ENCODE measurements at places on chromosomes 16 and 17. TPM values are rescaled to one million over a fixed set of nuclear protein-coding genes. Genes with fewer than 3 reads are reported as not detected.

- no peak for DNase-seq
Observed at GRCh38 chr17:79325709-79326430, 251.2 kb downstream of the ENGASE start.

DNA sequence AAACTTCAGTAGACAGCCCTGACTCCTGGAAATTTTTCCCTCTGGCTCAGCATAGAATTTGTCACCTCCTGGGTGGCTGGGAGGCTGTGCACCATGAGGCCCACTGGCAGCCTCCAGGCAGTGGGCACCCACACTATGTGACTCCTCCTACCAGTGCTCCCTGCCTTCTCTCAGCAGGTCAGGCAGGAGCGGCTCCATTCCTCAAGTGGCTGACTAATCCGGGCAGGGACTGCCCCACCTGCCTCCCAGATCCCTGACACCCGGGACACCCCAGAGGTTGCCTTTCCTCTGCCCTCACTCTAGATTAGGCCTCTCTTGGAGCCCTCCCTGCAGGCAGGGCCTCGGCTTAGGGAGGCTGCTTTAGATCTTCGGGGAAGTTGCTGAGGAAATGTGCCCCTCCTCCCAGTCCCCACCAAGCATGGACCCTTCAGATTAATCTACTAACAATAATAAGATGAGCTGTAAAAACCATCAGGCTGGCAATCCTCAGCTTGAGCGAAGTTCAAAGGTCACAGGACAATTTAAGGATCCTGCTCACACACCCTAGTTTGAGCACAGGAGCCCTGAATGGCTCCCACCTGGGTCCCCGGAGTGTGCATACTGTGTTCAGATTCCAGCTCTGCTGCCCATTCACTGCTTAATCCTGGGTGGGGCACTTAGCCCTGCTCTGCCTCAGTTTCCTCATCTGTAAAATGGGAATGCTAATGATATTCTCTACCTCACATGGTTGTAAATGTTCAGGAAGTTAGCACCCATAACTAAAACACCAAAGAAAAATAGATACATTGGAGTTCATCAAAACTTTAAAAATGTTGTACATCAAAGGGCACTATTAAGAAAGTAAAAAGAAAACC lies 10.0 kb upstream of the MYCBPAP start:
- no peak for DNase-seq

Gene TBC1D3K
- total RNA-seq, result not detected

Gene CASKIN1
- 1.6 TPM for total RNA-seq

DNA sequence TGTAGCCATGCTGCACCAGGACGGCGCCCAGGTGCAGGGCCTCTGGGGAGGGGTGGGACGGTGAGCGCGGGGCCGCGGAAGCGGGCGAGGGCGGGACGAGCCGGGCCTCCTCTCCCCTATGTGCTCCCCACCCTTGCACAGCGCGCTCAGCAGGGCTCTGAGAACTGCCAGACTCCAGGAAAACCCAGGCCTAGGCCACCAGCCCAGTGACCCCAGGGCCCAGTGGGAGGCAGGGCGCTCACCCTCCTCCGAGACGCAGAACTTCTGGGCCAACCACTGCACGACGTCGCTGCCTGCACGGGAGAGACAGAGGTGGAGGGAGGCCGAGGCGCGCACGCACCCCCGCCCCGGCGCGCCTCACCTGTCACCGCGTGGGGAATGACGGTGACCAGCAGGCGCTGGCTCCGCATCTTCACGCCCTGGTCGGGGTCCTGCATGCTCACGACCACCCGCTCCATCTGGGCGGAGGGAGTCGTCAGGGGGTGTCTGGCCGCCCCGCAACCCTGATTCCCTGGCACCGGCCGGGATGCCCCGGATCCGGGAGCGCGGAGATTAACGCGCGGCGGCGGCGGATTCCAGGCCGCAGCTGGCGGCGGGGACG lies 603 bp downstream of the RGS11 start:
- DNase-seq, result no peak

Gene TSNAXIP1
- 1.5 TPM for total RNA-seq

- DNase-seq, result peak; percentile 23
Observed at GRCh38 chr16:47065766-47066688, 77.7 kb downstream of the NETO2 start.

DNA sequence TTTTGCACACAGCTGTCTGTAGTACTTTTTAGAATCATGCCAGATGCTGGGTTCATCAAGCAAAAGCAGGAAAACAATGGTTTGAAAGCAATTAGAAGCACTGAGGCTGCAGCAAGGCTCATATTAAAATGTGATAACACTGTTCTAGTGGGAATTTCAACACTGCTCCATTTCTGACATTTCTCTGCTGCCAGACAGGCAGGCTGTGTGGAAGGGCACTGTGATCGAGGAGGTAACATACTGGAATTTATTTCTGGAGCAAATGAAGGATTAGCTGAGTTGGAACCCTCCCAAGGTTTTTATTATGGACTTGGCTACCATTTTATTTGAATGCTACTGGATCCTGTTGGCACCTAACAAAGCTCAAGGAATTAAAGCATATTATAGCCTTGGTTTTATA lies 66.9 kb downstream of the SKAP1 start:
- DNase-seq, result no peak

- DNase-seq, result no peak
Observed at GRCh38 chr17:50517011-50517410, 8.8 kb downstream of the MYCBPAP start.

DNA sequence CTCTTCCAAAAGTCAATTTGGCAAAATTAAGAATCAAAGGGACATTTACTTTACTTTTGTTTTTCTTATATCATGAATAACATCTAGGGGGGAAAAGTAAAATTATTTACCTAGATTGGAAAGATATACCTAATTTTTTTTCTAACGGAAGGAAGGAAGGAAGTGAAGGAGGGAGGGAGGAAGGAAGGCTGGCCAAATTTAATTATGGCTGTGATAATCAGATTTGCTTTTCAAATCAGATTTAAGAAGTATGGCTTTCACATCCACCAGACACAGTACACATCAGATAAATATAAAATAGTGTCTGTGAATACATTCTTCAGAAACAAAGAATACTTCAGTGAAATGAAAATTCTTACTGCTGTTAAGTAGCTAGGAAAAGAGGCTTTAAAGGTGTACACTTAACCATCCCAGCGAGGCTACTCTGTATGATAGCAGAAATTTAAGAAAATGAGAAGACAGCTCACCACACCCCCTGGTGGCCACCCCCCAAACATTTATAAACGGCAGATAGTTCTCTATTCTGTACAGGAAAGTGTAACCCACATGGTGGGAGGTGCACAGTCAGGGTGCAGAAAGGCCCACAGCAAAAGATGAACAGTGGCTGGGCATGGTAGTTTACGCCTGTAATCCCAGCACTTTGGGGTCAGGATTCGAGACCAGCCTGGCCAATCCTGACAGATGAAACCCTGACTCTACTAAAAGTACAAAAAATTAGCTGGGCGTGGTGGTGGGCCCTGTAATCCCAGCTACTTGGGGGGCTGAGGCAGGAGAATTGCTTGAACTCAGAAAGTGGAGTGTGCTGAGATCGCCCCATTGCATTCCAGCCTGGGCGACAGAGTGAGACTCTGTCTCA lies 150.8 kb downstream of the SSH2 start:
- DNase-seq, result peak; percentile 86

Gene KCTD2
- total RNA-seq, result 37.5 TPM

DNA sequence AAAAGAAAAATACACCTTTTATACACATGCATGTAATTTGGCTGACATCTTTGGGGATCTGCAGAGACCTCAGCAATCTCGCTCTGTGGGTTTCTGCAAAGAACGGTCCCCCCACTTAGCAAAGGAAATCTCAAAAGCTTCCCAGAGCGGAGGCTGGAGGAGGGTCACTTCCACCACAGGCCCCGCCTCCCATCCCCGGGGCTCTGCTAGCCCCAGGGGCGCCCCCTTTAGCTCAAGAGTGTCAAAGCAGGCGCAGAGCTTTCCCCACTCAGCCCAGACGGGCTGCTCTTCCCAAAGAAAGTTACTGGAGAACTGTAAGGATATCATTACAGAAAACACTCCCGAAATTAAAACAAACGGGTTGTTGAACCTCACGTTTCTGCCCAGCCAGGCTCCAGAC lies 11.4 kb downstream of the SLC13A5 start:
- peak; percentile 47 for DNase-seq

- DNase-seq, result no peak
Observed at GRCh38 chr17:55294042-55294751, 29.4 kb downstream of the HLF start.

- DNase-seq, result no peak
Observed at GRCh38 chr16:75703306-75703705, 2.0 kb upstream of the DUXB start.

DNA sequence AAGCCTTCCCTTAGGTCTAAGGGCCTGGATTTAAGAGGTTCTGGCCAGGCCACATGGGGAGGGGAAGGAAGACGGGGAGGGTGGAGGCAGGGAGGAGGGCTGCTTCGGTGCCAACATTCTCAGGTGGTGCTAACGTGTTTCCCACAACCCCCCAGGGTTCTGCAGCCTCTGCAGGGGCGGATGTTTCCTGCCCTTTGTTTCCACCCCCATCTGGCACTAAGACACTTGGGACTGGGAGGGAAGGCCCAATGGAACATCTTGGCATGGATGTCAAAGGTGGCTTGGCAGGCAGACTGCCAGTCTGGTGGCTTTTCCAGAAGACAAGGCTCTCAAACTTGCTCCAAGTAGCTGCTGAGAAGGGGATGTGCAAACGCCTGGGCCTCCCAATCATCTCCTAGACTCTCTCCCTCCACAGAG lies 12.7 kb downstream of the HIC1 start:
- peak; percentile 70 for DNase-seq

Gene ALDH3A1
- total RNA-seq, result 0.76 TPM
